CD4-positive, alpha-beta T cell (primary cell): ENCODE measurements at places on chromosomes 12 and 14. TPM values are rescaled to one million over a fixed set of nuclear protein-coding genes. Genes with fewer than 3 reads are reported as not detected.

DNA sequence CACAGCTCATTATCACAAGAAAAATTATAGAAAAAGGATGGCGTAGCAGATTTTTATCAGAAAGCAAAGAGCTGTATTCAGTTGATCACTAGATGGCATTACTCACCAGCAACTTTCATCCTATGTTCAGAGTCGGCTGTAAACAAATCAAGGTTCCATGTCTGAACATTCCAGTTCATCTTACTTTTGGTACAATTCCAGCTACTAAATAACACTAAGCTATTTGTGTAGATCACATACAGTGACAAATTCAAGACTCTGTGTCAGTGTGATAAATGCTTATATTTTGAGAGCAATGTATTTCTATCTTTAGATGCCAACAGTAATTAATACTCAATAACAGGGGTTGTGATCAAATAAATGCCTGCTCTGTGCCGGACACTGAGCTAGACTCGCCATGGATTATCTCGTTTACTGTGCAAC is 30.1 kb downstream of the NRDE2 start:
- no peak for DNase-seq

DNA sequence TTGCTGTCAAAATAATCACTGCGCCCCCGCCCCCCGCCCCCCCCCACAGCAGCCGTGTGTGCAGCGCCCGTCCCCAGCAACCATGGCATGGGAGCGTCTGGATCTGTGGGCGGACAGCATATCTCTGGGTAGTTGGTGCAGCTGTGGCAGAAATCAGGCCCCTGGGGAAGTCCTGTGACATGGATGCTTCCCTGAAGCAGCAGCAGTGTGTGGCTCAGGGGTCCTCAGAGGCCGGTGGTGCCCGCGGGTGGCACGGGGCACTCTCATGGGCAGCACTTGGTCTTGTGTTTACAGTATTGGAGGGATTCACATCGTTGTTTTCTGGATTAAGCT is 19.2 kb downstream of the XRCC3 start:
- no peak for DNase-seq

DNA sequence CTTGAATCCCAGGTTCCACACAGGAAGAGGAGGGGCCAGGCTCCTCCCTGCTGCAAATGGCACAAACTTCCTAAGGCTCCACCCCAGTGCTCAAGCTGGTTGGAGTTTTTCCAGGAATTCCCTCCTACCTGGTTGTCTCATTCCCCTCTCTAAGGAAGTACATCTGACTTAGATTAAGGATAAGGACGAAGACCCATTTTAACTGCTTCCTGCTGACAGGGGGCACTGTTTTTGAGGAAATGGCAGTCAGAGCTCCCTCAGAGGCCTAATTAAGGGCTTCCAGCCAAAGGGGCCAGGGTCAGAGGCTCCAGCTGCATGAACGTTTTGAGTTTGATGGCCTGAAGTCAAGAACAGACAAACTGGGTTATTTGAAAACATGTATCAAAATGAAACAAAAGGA is 1084.7 kb downstream of the SLC6A15 start:
- DNase-seq: no peak

- no peak for DNase-seq
These were observed 13.4 kb upstream of the KLHL42 start for GRCh38 chr12:27766587-27766986.

GRCh38 chr12:11785712-11786111 is 136.2 kb downstream of the ETV6 start:
- DNase-seq: no peak

DNA sequence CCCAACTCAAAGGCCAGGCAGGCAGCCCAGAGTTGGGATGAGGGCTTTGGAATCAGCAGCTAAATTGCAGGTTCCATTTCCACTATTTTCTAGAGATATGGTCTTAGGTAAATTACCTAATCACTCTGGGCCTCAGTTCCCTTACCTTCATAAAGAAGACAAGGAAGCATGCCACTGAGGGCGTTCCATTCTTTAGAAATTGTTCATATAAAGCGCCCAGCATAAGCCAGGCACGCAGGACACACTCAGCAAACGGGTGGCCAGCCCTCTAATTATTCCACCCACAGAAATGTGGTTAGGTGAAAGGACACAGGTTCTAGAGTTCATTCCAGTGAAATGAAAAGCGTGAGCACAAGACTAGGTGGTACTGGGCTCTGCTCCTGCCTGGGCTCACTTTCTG is 87.9 kb upstream of the BCL11B start:
- no peak for DNase-seq

- no peak for DNase-seq
These were observed 272.1 kb downstream of the LRIG3 start for GRCh38 chr12:58648176-58648575.

GRCh38 chr14:65228436-65228835 is 126.1 kb upstream of the MAX start:
- no peak for DNase-seq

- no peak for DNase-seq
These were observed 97.1 kb downstream of the C2CD5 start for GRCh38 chr12:22447223-22447622.

- no peak for DNase-seq
These were observed 269.2 kb downstream of the ALG10 start for GRCh38 chr12:34291426-34291901.

DNA sequence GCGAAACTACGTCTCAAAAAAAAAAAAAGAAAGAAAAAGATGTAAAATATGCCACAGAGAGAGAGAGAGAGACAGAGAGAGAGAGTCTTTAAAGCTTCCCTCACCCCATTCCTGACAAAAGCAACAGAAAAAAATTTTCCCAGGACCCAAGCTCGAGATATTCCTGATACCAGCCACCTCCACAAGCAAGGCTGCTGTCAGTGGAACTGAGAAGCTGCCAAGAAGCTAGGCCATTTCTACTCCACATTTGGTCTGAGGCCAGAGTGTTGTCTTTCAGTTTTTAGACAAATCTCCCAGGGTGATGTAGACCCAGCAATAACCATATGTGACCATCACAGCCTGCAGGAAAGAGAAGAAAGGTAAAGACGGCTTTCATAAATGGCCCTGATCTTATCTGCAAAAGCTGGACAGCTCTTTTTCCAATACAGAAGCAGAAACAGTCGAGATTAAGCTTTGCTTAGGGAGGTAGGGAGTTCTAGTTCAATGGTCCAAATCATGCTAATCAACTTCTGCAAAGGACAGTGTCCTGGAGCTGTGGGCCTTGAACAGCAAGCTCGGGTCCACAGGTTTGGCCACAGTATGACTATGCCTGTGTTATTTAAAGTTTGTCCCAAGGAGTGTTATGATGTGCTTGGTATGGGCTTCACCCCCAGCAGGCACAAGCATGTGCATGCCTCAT is 130.3 kb upstream of the NUDT4 start:
- DNase-seq: no peak

DNA sequence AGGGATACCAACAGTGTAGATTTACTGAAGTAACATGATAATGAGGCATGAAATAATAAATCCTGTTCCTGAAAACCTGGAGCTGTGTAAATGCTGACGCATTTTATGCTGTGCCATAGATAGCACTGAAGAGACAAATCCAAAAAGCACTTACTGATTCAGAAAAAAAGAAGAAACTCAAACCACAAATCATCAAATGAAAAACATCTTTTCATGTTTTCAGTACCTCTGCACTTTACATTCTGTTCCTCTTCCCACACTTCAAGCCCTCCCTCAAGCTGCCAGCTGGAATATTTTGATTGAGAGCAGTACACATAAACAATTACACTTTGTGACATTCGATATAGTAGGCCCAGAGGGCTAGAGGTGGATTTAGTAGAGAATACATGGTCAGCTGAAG is 362.3 kb downstream of the NAV3 start:
- DNase-seq: no peak

- DNase-seq: no peak
These were observed 40.0 kb upstream of the TESC start for GRCh38 chr12:117139025-117139717.

DNA sequence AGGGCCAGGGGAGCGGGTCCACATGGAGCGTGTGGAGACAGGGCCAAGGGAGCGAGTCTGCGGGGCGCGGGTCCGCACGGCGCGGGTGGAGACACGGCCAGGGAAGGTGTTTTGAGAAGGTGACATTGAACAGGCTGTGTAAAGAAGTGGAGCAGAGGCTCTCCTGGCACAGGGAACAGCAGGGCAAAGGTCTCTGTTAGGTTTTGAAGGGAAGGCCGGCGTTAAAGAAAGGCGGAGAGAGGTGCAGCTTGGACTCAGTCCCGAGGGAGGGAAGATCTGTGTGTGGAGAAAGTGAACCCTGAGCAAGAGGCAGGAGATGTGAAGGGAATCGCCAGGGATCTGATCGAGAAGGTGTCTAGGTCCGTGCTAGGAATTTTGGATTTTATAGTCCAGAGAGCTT is 1.8 kb downstream of the PXMP2 start:
- DNase-seq: no peak

- no peak for DNase-seq
These were observed 1.0 kb downstream of the NACA start for GRCh38 chr12:56723889-56724700.

GRCh38 chr14:99940064-99940463 is 125.2 kb upstream of the EVL start:
- no peak for DNase-seq

DNA sequence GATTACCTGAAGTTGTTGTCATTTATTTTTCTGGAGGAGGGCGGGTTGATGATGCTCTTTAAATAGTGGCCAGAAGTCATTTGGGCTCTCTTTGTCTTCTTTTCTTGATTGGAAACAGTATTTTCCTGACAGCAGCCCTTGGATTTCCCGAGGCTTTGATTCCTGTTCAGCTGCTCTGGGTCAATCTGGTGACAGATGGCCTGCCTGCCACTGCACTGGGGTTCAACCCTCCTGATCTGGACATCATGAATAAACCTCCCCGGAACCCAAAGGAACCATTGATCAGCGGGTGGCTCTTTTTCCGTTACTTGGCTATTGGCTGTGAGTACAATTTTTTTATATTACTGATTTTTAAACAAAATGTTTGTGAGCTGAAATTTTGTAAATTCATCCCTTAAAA is 60.4 kb downstream of the ANAPC7 start:
- no peak for DNase-seq

DNA sequence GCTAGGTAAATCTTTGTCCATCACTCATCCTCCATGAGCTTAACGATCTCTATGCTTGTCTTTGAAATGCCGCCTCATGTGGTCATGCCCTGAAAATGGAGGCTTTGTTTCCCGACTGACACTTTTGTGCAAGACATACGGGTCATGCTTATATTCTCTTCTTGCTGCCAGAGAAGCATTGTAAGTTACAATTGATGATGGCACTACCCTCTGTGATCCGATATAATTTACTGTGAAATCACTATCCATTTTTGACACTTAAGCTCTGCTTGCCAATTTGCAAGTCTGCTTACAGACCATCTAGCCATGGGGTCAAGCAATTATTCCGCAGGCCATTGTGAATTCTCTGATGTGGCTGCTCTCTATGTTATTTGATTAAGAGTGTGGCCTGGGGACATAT is 650.0 kb downstream of the FLRT2 start:
- DNase-seq: no peak

DNA sequence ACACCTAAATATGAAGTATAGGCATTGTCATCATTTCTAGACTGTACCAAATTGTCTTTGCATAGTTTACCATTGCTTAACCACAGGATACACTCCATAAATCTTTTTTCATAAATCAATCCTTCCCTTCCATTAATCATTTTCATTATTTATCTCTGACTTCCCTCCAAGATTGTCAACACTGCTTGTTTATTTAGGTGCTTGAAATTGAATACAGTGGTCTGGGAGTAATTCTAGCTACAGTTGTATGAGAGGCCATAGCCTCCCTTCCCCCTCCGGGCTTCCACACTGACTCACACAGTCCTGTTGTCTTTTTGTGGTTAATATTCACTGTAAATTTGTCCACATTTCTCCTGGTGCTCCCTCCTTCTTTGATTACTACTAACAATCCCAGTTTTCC is 114.2 kb upstream of the ARID2 start:
- no peak for DNase-seq

DNA sequence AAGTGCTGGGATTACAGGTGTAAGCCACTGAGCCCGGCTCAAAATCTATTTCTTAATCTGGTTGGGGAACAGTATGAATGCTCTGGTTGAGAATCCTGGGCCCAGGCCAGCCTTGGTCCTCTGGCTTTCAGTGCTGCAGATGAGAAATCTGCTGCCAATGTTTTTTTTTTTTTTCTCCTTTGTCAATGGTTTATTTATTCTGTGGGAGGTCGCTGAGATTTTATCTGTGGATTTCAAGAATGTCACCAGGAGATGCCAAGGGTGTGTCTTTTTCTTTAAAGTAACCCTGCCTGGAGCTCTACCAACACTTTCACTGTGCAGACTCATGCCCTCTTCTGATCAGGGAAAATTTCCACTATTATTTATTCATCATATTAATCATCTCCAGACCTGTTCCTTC is 3.6 kb downstream of the SLC25A29 start:
- no peak for DNase-seq

GRCh38 chr12:70415987-70416386 is 49.9 kb downstream of the KCNMB4 start:
- no peak for DNase-seq

- DNase-seq: no peak
These were observed 11.6 kb upstream of the FAM177A1 start for GRCh38 chr14:35034440-35034833.

GRCh38 chr12:121050725-121051124 is 11.7 kb upstream of the OASL start:
- no peak for DNase-seq

DNA sequence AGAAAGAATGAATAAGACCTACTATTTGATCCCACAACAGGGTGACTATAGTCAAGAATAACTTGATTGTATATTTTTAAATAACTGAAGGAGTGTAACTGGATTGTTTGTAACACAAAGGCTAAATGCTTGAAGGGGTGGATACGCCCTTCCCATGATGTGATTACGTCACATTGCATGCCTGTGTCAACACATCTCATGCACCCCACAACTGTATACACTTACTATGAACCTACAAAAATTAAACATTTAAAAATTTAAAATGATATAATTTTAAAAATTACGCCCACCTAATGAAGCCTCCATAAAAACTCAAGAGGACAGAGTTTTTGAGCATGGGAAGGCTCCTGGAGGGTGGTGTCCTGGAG is 94.5 kb downstream of the SCARB1 start:
- no peak for DNase-seq

- no peak for DNase-seq
These were observed 255.2 kb downstream of the NRXN3 start for GRCh38 chr14:78425330-78425729.

DNA sequence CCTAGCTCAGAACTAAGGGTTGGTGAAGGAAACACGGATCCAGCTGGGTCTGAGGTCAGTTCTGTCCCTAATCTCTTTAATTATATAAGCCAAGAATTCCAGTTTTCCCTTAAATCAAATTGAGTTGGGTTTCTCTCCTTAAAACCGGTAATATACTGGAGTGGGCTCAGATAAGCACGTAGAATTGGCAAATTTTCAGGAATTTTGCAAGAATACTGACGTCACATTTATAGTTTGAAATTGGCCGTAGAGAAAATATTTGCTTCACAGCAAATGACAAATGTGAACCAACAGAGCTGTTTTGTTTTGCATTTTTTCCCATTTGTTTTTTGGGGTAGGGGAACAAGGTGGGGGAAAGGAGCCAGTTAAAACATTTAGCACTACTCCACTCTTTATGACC is 17.4 kb downstream of the C12orf50 start:
- DNase-seq: no peak

The PIWIL1 gene
- not detected for total RNA-seq

The NRXN3 gene
- total RNA-seq: not detected

The HOXC12 gene
- not detected for total RNA-seq

The KRT2 gene
- 1.7 TPM for total RNA-seq

The CLBA1 gene
- 1.8 TPM for total RNA-seq

The IFT81 gene
- 0.41 TPM for total RNA-seq

The MARCHF9 gene
- total RNA-seq: 40.8 TPM

The GPR132 gene
- 64.4 TPM for total RNA-seq

The KRT6A gene
- total RNA-seq: not detected

The PLEKHG7 gene
- not detected for total RNA-seq

The KRT6C gene
- total RNA-seq: not detected

The SMCO2 gene
- total RNA-seq: not detected

The DDX55 gene
- total RNA-seq: 37.1 TPM

The YLPM1 gene
- total RNA-seq: 87.2 TPM
